GM12864 (cell line): ENCODE measurements at places on chromosomes 13 and 19.

DNA sequence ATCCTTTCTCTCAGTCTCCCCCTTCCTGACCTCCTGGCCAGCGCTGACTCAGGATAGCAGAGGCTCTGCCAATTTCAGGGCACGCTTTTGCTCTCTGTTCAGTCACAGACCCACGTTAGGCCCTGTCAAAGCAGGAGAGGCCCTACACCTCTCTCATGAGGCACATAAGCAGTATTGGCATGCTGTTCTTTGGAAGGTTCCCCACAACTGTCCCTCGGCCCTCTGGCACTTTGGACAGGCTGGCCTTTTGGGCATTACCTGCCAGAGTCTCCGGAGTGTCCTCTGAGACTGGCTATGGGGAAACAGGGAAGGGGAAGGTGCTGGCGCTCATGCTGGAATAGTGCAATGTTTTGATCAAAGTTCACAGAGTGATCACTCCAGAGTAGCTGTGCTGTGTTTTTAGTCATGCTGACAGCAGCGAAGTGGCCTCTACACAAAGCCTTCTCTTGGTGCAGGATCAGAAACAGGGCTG lies 23.7 kb upstream of the UBE2L5 start:
- DNase-seq: no peak

GRCh38 chr19:40445780-40446262 lies 1.7 kb upstream of the SERTAD3 start:
- no peak for DNase-seq

DNA sequence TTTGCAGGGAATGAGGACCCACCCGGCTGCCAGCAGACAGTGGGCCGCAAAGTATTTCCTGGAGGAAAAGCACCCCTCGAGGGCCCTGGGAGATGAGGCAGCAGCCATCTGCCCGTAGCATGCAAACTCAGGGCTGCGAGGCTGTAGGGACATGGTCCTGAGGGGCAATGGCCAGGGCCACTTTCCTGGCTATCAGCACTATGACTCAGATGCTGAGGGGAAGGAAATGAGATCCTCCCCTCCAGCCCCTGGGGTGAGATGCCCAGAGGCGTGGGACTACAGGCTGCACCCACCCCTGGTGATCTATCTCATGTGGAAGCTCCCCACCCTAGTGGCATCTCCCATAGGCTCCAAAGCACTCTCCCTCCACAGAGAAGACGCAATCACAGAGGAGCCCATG lies 80.1 kb downstream of the SLC7A1 start:
- DNase-seq: no peak

- peak; percentile 73 for DNase-seq
Observed at GRCh38 chr19:45645631-45646344, 6.6 kb upstream of the EML2 start.

DNA sequence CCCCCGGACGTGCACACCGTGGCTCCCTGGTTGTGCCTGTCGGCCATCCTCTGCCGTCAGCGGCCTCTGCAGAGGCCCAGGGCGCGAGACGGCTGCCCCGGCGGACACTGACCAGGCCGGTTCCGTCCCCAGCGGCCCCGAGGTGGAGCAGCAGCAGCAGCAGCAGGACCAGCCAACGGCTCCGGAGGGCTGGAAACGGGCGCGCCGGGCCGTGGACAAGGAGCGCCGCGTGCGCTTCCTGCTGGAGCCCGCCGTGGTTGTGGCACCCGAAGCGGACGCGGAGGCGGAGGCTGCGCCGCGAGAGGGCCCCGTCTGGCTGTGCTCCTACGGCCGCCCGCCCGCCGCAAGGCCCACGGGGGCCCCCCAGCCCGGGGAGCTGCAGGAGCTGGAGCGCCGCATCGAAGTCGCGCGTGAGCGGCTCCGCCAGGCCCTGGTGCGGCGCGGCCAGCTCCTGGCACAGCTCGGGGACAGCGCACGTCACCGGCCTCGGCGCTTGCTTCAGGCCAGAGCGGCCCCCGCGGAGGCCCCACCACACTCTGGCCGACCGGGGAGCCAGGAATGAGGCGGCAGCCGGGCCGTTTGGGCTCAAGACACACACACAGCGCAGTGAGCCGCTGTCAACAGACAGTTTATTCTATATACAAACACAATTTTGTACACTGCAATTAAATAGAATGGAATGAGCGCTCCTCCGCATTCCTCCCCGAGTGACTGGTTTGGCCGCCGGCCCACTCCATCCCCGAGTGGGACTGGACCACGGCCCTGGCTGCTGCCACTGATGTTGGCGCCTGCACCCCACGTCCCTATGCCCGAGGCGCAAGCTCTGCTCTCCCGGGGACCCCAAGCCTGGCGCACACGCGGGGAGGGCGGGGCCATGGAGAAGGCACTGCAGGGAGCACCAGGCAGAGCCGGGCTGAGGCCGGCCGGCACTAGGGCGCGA lies 9.1 kb downstream of the GRIN3B start:
- DNase-seq: no peak

GRCh38 chr13:46720189-46720588 lies 76.8 kb downstream of the ESD start:
- DNase-seq: peak; percentile 22

- DNase-seq: no peak
Observed at GRCh38 chr19:48487948-48488347, 18.8 kb downstream of the CYTH2 start.

DNA sequence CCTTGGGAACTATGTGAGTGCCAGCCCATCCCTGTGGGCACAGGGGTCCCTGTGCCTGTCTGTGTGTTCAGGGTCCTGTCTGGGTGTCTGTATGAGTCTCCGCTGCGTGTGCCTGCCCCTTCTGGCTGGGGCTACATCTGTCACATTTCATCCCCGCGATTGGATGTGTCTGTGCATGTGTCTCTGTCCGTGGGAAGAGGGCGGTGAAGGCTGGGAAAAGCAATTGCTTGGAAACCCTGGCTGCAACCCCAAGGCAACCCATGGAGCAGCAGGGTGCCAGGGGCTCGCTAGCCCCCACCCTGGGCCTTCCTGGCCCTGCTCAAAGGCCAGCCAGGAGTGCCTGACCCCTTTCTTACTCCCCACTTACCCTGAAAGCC lies 1.4 kb downstream of the MAG start:
- no peak for DNase-seq

DNA sequence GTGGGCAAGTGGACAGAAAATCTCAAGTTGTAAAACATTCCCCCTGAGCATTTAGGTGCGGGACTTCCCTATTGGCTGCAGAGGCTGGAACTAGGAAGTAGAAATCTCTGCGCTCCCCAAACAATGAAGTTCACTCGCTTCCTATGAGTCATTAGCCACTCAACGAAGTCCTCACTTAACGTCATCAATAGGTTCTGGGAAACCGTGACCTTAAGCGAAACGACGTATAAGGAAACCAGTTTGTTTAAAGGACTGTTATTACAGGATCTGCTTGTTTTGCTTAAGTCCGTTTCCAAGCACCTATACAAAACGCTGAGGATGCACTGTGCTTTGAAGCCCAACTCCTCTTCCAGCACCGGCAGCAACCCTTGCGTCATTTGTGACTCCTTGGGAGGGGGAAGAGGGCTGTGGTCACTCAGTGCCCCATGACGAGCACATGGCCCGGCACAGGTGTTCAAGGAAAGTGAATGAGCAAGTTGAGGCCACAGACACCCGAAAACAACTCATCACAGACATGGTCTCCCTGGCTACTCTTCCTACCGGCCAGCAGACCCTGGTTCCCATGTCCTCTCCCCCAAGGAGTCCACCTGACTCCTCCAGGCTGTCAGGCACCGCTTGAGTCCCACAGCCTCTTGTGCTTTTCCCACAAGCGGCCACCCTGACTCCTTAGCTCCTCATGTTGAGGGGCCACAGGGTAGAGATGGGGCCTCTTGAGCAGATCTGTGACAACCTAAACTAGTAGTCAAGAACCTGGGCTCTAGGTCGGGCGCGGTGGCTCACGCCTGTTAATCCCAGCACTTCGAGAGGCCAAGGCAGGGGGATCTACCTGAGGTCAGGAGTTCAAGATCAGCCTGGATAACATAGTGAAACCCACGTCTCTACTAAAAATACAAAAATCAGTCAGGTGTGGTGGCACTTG lies 4.8 kb downstream of the RPS16 start:
- no peak for DNase-seq

- DNase-seq: no peak
Observed at GRCh38 chr19:7522923-7523667, 671 bp downstream of the MCOLN1 start.

DNA sequence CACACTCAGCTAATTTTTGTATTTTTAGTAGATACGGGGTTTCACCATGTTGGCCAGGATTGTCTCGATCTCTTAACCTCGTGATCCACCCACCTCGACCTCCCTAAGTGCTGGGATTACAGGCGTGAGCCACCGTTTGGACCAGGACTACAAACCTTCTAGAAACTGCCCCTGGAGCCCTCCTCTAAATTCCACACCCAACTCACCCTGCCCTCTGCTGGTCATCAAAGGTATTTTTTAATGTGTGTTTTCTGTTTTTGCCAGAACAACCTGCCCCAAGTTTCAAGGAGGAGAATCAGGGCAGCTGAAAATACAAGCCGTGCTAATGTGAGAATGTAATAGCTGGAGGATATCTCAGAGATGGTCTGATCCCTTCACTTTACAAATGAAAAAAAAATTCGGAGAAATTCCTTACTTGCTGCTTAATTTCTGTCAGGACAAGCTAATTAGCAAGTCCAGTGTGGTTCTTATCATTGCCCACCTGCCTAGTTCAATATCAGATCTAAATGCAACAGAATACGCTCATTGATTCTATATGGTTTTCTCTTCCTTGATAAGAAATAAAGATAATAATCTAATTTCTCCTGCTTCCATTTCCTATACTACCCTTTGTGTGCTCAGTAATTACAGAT lies 4.1 kb downstream of the ATP8A2 start:
- no peak for DNase-seq

DNA sequence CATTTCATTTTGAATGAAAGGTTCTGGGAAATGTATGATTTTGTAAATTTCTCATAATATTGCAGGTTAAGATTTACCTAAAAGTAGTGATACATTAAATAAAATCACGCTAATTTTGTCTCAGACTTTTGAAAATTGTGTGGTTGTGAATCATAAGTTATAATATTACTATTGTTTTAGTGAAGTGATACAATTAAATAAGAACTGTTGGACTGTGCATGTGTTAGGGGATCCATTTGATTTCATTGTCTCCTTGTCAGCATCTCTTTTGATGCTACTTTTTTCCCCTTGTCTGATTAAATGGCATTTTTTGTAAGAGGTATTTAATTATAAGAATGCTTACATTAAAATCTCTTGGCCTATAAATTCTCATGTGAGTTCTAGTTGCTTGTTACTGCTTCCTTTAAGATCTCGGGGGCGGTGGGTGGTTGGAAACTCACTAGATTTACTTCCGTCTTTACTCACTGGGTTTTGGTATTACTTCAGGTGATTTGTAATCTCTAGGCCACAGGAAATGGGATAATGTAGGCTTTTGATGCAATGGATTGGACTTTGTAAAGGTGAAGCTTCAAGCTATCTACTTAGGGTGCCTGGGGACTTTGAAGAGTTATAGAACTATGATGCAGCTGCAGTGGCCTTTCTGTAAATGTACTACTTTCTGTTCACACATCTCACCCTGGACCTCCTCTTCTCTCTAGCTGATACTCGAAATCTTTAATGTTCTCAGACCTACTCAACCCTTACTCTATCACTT lies 66.5 kb downstream of the PAN3 start:
- peak; percentile 10 for DNase-seq

GRCh38 chr13:86563308-86563707 lies 764.1 kb upstream of the SLITRK6 start:
- no peak for DNase-seq

DNA sequence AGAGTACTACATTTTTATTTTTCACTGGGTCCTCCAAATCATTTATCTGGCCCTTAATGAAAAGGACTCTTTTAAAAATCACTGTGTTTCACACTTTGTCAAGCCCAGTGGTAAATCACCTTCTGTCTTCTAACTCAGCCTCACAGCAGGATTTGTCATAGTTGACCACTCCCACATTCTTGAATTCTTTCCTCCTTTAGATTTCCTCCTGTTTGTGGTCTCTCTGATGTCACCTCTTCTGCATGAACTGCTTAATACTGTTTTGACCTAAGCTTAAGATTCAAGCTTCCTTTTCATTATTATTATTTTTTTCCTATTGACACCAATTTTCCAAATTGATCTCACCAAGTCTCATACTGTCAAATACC lies 899.8 kb upstream of the MIR17HG start:
- DNase-seq: no peak

DNA sequence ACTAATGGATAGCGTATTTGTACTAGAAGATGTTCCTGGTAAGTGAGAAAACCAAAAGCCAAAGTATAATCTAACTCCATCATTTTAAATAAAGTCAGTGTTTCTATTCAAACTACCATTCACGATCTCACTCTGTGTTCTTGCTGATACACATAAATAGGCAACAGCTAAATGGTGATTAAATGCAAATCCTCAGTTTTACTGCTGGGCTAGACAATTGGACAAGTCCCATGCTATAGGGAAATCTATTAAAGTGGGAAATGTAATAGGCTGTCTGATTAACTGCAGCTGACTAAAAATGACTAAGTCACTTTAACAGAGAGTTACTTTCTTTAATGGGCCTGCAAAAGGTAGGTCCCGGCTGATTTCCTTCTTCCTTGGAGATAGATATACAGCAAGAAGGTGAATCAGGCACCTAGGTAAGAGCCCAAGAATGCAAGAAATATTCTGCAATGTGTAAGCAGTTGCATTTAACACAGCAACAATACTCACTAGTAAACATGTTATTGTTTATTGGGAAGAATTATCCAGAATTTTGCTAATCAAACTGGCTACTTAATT lies 298.4 kb downstream of the SLITRK6 start:
- no peak for DNase-seq

DNA sequence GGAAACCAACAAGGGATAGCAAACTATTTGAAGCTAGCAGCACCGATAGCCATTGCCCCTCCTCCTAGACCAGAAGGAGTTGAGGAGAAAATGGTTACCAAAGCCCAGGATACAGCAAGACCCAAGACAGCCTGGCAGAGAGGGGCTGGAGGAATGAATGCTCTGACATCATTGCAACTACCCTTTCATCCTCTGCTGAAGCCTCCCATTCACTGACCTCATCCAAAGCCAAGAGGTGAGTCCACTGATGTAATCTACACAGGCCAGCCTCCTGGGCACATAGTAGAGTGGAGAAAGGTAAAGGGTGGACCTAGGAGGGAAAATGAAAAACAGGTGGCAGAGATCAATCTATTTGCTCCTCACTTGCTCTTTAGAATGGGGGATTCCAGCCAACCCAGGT lies 42.7 kb upstream of the ZNF780A start:
- no peak for DNase-seq

DNA sequence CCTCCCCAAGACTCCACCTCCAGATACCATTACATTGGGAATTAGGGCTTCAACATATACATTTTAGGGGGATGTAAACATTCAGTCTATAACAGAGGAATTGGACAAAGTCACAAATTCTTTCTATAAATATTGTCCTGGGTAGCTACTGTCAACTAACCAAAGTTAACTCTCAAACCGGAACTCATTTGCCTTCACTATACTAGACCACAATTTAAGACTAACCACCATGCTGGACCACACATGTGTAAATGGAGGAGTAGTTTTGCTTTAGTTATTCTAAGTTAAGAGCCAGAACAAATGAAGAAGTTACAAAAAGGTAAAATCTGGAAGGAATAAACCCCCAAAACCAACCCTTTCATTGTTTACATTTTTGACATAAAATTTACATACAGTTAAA lies 222.8 kb downstream of the NDFIP2 start:
- peak; percentile 8 for DNase-seq

- no peak for DNase-seq
Observed at GRCh38 chr13:95540888-95541287, 11.6 kb upstream of the CLDN10 start.

GRCh38 chr19:10557603-10558197 lies 8.1 kb downstream of the KRI1 start:
- no peak for DNase-seq

GRCh38 chr19:37413313-37414084 lies 42.6 kb downstream of the ZNF527 start:
- no peak for DNase-seq

GRCh38 chr19:55418185-55418584 lies 10.6 kb upstream of the UBE2S start:
- peak; percentile 40 for DNase-seq
